NCI-H146 (cell line): ENCODE measurements at places on chromosomes 6 and 20.
A peak's percentile ranks its signal among the peaks of the same experiment; 100 is the strongest.

DNA sequence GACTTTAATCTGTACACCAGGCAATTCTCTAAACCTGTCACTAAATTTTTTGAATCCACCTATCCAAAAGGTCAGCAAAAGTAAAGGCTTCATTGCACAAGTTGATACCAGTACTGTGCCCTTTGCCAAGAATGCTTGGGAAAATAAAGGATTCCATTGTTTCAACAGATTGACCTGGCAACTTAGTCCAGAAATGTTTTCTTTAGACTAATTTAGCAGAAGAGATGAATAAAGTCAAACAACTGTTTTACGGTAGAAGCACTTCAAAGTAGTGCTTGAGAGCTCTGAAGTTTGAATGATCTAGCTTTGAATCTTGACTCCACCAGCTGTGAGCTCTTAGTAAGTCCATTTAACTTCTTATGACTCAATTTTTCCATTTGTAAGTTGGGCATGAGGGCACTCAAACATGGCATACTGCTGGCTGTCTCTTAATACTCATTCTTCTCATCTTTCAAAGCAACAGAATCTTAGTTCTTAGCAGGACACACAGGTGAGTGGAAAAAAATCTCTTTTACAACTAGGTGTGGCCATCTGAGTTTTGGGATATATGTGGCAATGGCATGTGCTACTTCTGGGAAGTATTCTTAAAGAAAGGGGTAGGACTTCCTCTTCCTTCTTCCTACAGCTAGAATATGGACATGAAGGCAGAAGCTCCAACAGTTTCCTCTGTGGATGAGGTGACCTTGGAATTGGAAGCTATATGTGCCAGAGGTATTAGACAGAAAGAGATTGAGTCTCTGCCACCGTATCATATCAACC lies 55.9 kb upstream of the LOC128125822 start:
- no peak for DNase-seq

GRCh38 chr6:160137130-160137988 lies 15.7 kb downstream of the SLC22A1 start:
- peak; percentile 86 for DNase-seq

GRCh38 chr6:118292558-118292957 lies 255.5 kb upstream of the PLN start:
- no peak for DNase-seq

DNA sequence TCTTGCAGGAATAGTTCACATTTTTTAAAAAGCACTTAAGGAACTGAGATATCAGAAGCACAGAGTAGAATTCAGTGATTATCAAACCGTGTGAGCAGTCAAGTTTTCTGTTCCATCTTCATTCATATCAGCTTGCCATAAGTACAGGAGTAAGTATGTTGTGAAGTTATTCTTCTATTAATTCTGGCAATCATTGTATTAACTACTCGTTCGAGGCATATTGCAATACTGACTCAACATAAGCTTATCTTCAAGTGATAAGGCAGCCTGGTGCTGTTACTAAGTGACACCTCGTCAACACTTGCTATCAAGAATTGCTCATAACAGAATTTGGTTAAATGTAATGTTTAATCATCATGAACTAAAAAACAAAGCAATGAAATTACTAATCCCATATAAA lies 75.7 kb upstream of the SNX9 start:
- DNase-seq: no peak

DNA sequence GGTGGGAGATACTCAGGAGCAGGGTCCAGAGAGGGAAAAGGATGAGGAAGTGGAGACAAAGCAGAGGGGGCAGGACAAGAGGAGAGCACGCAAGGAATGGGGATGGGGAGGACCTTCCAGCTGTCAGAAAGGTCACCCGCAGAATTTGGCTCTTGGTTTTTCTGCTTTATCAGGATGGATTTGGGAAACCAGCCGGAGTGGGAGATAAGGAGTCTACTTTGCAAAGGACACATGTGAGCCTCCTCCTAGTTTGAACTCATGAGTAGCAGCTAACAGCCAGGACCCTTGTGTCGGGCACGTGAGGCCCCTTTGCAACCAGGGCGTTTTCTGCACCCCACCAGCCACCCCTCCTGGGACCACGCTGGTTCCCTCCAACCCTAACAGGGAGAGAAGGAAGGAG lies 7.6 kb upstream of the MICA start:
- DNase-seq: no peak

DNA sequence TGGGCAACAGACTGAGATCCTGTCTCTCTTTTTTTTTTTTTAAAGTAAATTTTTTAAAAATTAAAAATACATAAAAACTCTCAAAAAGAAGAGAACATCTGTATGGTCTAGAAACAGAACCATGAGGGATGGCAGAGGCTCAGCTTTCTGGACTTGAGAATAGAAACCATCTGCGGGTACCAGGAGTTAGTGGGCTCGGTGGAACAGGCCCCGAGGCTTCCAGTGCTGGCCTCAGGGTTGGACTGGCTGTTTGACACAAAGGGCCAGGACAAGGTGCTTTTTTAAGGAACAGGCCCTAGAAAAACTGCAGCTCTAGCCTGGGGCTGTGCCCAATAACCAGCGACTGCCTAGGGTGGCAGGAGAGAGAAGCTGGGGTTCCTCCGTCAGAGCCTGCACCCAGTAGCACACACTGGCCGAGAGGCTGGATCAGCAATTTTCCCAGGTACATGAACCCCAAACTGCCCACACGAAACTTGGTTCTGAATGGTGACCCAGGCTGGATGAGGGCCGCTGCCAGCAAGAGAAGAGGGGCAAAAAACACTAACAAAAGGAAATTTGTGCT lies 131.0 kb upstream of the OLIG3 start:
- no peak for DNase-seq

GRCh38 chr6:446418-447366 lies 55.1 kb downstream of the IRF4 start:
- DNase-seq: no peak

GRCh38 chr20:5535125-5535756 lies 215.0 kb upstream of the SHLD1 start:
- DNase-seq: no peak

DNA sequence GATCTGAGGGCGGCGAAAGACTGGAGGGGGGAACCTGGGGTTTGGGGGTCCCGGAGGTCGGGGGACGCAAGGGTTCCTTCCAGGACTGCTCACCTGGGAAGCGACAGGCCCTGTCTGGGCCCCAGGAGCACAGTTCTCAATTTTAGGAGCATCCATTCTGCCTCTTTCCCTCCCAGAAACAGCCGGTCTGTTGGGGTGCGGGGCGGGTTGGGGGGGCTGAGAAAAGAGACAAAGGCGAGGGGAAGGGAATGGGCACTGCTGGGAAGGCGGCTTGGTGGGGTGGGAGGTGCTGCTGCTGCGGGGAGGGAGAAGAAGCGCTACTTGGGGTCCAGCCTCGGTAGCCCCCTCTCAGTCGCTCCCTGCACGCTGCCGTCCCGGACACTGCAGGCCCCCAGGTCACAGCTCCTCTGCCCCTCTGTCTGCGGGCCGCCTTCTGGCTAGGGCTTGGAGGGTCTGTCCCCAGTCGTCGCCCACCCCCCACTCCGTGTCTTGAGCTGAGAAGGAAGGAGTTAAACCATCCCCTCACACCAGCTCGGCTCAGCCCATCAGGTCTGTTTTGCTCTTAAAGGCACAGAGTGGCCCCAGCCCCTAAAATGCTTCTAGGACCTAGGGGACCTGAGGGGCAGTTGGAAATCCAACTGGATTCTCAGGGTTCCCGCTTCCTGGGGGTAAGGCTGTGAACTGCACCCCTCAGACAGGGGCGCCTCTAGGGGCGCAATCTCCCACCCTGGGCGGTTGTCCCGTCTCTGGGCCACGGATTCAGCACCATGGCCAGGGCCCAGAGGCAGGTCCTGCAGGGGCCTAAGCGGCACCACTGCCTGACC lies 690 bp downstream of the GDAP1L1 start:
- no peak for DNase-seq

- no peak for DNase-seq
Observed at GRCh38 chr6:158764183-158764849, 54.9 kb downstream of the EZR start.

- DNase-seq: peak; percentile 93
Observed at GRCh38 chr20:11411765-11412164, 505.9 kb upstream of the BTBD3 start.

DNA sequence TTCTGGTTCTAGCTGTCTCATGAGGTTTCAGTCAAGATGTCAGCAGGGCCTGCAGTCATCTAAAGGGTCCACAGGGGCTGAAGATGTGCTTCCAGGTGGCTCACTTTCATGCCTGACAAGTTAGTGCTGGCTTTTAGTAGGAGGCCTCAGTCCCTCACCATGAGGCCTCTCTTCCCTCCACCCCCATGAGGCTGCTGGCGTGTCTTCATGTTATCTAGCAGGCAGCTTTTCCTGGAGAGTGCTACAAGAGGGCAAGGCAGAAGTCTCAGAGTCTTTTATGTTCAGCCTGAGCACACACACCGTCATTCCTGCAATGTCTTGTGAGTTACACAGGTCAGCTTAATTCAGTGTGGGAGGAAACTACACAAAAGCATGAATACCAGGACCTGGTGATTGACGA lies 769.9 kb downstream of the HDGFL1 start:
- no peak for DNase-seq

DNA sequence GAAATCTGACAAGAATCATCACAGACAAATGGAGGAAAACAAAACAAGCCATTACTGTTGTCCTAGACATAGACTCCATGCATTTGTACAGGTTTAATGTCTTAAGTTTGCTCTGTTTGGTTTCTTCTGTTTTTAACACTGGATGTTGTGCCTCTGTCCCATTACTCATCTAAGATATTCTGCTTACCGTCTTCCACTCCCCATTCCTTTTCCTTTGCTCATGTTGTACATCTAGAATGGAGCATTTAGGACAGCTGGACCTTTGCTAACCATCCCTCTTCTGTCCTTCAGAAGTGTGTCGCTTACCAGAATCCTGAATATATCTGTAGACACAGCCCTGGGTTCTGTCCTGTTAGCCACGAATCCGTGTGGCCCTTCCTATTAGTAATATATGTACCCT lies 35.2 kb downstream of the RAB22A start:
- DNase-seq: no peak

- peak; percentile 48 for DNase-seq
Observed at GRCh38 chr6:27188061-27188884, 59.2 kb upstream of the PRSS16 start.

- no peak for DNase-seq
Observed at GRCh38 chr20:18686696-18687095, 98.8 kb downstream of the DTD1 start.

DNA sequence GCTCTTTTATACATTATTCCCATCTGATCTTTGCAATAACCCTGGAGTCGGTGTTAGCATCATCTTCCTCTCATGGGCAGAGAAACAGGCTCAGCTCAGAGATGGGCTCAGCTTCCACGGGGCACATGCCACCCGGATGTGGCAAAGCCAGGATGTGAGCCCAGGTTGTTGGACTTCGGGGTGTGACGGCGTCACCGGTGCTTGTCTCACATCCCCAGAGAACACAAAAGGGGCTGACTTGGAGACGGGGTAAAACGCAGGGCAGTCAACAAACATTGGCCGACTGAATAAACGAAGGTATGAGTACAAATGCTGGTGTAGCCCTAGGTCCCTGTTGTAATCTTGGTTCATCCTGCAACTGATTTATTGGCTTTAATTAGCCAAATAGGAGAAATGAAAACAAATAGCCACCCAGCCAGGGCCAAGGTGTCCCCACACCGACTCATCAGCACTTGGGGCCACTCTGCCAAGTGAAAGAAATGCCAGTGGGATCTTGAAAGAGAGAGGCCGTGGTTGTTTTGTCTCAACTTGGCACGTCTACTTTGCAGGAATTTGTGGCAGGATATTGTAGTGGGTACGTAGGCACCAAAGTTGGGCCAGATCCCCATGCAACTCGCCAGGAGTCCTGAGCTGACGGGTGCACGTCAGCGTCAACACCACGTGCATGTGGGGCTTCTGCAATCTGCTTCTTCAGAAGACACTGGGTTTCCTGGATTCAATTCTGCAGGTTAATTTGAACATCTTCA lies 42.8 kb downstream of the APCDD1L start:
- no peak for DNase-seq

DNA sequence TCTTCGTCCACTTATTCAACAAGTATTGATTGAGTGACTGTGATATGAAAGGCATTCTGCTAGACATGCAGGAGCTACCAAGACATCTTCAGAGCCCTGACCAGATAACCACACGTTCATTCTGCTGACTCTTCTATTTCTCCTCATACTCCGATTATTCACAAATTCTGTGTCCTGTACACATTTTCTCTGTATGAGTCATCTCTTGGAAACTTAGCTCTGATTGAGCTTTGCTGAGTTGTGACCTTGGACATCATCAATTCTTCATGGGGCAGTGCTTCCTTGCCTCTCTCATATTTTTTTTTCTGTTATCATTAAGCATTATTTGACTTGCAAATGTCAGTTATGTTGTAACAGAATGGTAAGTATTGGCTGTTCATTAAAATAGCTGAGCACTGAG lies 351.6 kb upstream of the CNR1 start:
- no peak for DNase-seq

DNA sequence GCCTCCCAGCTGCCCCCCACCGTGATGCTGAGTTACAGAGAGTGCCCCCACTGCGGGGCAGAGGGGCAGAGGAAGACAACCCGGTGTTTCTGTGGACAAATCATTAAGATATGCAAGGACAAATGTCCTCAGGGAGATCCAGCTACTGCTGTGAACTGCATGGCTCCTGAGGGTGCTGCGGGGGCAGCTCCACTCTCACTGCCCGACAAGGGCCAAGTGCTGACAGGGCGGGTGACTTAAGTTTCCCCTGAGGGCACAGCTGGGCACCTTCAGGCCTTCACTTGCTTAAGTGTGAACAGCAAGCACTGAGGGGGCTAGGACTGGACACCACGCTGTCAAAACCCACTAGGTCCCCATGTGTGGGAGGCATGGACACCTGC lies 26.2 kb upstream of the TCFL5 start:
- DNase-seq: peak; percentile 87

- DNase-seq: peak; percentile 4
Observed at GRCh38 chr6:154301839-154302752, 54.5 kb downstream of the IPCEF1 start.
